ENCODE measurements at places on chromosomes 6 and 20.

DNA sequence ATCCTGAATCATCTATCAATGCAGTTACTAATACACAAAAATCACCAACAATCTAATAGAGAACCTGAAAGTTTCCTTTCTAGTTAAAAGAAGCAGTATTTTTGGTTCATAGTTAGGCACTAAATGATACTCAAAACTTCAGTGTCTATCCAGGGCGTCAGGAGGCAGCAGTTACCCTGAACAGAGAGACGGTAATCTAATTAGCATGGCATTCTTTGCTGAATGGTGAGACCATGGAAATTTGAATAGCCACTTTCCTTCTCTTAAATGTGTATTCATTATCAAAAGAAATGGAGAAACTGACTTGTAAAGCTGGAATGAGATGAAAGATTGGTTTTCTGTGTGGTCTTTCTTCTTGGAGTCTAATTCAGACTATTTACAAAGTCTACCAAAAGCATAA, 146.6 kb upstream of the BMP5 start:
- no peak for DNase-seq

- DNase-seq: no peak
These were observed 71.0 kb upstream of the SAMD3 start for GRCh38 chr6:130293800-130294199.

DNA sequence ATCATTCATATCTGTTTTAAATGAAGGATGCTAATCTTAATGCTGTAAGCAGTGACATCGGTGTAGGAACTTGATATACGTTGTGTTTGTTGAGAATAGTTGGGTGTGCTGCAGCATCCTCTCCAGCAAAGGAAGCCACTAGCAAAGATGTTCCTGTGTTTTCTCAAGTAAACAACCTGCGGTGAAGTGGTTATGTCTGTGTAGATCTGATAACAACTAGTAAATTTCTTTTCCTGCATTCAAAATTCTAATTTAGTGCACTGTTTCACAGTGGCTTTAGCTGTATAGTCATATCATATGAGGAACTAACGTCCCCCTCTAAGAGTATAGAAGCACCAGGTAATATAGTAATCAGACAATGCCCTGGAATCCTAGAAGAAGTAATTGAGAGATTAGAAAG, 38.7 kb downstream of the NCOA7 start:
- DNase-seq: no peak

GRCh38 chr6:164345327-164345726, 930.8 kb downstream of the QKI start:
- no peak for DNase-seq

DNA sequence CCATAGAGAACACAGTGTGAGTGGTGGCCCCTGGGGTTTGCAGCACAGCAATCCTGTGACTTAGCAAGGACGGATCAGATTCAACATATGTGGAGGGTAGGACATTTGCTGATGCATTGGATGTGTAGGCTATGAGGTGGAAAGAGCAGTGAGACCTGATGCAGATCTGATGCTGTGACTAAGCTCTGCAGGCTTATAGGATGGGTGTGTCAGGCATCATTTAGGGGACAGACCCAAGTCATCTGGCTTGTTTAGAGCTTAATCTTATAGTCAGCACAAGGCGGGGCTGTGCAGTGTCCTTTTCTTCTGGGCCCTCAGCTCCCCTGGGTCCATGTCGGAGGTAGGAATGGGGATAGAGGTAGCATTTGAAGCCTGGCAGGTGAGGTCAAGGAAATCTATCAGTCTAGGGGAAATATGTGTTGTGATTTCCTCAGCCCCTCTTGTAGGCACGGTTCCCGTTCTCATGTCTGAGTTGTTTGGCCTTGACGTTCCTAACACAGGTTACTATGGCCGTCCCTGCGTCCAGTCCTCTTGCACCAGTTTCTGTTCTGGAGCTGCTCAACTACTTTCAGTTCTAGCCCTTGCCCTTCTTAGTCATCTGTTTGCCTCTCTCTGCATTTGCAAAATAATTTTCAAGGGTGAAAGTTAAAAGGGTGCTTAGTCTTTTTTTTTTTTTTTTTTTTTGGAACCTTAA, 15.6 kb upstream of the MAPRE1 start:
- no peak for DNase-seq

GRCh38 chr6:132713352-132714134, at the start of gene VNN1:
TSS of gene VNN1 (minus strand) at chr6:132714055. CDS start at chr6:132714035, 20 bp downstream.
- no peak for DNase-seq

- no peak for DNase-seq
These were observed 42.8 kb downstream of the HLA-DPB1 start for GRCh38 chr6:33118525-33119123.

DNA sequence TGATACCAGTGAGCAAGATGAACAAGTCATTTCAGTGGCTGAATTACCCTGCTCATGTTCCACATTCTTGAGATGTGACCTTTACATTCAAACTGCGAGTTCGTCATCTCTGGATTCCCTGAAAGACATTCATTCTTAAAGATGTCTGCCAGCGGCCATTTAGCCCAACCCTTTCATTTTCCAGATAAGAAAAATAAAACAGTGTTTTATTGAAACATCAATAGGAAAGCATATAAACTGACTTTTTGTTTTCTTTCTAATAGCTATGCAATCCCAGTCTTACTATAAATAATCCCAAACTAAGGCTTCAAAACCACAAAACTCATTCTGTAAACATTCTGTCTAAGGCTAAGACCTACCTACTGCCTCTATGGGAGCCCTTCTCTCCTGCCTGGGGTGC, 134.0 kb downstream of the SAMD5 start:
- DNase-seq: no peak

DNA sequence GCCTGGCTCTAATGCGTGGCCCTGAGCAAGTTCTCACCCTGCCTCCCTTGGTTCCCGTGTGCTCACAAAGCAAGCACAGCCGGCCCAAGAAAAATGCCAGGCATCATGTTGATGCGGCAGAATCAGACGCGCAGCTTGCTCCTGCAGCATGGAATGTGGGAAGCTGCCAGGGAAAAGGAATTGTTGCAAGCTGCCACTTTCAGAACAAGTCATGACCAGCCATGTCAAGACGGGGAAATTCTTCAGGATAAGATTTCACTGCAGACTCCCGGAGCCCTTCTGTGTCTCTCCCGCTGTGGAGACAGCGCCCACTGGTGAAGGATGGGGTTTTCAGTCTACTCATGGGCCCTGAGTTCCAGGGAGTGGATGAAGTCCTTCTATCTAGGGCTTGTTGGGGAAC, 4.6 kb downstream of the DACT2 start:
- no peak for DNase-seq

DNA sequence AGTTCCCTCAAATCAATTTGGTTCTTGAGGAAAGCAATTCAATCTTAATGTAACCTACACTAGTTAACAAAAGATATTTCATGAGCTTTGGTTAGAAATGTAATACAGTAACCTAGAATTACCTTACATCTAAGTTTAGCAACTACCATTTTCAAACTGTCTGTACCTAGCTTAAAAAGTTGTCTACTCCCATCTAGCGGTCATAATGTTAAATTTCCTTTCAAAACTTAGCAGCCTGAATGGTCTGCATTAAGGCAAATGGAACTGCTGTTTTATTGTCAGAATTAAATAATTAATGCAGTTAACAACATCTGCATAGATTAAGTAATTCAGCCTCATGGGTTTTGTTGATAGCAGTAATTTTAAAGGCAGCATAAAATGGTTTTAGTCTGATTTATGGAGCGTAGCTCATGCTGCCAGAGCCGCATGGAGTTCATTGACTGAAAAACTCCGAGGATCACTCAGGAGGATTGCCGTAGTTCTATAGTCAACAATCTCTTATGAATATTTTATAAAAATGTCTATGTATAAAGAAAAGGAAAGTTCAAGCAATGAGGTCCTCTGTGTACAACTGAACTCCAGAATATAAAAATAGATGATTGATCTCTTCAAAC, 485.4 kb upstream of the MANEA start:
- no peak for DNase-seq

DNA sequence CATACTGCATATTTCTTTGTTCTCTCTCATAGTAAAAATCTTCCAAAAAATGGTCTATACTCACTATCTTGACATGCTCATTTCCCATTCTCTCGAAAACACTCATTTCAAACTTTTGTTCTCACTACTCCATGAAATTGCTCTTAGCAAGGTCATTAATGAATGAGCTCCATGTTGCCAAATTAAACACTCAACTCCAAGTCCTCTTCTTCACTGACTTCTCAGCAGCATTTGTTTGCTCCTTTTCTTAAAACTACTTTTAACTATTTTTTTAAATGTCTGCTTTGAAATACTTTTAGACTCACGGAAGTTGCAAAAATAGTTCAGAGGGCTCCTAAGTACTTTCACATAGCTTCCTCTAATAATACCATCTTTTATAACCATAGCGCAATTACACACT, 274.0 kb upstream of the PREP start:
- DNase-seq: no peak

DNA sequence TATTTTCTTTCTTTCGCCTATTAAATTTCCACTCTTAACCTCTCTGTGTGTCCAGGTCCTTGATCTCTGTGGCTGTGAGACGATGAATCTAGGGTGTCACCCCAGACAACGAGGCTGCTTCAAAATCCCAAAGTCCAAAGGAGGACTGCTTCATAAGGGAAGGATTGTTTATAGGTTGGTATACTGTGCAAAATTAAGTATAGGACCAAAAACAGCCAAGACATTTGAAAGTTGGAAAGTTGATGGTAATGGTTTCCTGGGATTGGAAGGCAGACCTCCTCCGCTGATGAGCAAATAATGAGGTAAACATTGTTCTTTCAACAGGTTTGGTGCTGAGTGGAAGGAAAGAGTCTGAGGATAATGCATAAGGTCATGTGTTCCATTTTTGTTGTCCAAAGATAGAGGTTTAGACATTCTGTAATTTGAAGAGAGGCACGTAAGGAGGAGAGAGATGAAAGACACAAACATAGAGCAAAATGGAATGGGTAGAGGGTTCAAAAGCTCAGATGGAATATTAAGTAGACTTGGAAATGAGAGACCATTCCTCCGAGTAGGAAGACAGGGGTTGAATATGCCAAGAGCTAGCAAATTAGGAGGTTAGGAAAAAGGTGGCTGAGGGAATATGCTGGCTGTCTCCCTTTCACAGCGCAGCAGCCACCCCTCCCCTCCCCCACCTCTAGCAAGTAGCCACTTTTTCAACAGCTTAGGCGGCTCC, 24.8 kb downstream of the ZNF311 start:
- no peak for DNase-seq

- no peak for DNase-seq
These were observed 70.7 kb downstream of the MAP3K7 start for GRCh38 chr6:90516074-90516660.

DNA sequence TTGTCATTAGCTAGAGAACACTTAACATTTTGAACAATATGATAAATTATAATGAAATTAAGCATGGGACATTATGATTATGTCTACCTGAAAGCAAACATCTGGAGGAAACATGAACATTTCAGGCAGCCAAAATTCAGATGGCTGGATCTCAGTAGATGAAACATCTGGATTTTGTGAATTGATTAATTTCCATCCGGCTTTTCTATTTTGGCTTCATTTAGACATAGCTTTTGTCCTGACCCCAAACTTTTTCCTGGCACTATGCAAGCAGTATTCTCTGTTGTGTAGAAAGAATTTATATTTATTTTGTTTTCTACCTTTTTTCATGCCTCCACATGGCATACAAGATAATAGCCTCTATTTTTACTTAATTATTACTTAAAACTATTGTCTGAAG, 186.3 kb downstream of the OGFRL1 start:
- no peak for DNase-seq

GRCh38 chr6:85456782-85457181, 6.9 kb downstream of the NT5E start:
- DNase-seq: no peak

DNA sequence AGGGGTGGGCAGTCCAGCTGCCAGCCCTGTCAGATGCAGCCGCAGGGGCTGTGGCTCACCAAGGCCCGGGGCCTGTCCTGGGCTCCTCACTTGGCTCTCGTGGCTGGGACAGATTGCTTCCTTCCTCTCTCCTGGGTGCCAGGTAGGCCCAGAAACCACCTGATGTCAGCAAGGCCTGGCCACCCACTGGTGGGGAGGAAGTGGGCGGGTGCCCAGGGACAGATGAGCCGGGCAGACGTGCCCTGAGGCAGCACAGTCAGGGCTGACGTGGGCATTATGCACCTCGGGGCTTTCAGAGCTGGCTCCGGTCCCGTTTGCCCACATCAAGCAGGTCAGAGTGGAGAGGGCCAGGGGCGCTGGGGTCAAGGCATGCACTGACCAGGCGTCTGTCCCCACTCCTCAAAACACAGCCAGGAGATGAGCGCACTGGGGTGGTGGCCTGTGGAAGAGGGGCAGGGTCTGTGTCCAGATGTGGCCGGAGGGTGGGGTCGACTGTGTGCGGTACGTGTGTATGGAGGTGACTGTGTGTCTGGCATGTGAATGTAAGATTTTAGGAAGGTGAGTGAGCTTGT, 133.2 kb upstream of the PTPN1 start:
- no peak for DNase-seq

GRCh38 chr6:42564506-42564825, 637 bp downstream of the UBR2 start:
- DNase-seq: no peak

DNA sequence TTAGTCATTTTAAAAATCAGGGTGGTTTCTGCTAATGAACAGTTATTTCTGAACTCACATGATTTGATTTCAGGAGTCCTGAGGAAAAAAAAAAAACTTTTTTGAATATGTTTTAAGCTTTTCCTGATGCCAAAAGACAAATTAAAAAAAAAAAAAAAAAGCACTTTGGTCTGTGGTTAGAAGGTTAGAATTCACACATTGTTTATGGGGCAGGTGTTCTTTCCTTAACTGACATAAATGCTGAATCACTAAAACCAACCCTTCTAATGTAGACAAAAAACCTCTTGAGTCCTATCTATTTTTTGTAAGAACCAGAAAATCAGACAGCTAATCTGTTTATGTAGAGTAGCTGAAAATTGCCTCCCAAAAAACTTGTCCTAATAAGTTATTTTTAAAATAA, 20.4 kb downstream of the THEMIS start:
- DNase-seq: no peak

GRCh38 chr6:68874747-68875146, 239.7 kb downstream of the ADGRB3 start:
- DNase-seq: no peak

DNA sequence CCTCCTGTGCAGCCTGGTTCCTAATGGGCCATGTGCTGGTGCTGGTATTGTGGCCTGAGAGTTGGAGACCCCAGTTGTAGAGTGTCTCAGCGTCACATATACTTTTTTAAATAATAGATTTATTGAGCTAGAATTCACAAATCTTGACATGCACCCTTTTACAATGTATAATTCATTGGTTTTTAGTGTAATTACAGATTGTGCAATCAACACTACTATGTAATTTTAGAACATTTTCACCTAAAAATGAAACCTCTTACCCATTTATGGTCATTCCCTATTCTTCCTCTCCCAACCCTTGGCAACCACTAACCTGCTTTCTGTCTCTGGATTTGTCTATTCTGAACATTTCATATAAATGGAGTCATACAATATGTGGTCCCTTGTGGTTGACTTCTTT, 10.6 kb downstream of the PRIM2 start:
- DNase-seq: no peak

DNA sequence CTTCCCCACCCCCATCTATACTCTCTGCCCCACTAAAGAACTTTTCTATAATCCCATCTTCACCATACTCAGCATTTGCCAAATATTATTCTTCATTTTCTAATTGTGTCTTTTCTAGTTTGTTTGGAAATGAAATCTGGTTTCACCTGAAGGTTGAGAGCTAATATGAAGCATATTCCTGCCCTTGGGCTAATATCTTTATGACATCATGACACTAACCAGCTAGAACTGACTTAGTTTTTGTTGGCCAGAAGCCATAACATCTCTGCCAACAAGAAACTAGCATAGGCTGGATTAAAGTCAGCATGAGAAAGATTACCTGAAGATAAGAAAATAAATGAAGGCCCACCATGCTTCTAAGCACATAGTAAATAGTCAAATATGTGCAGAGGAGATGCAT, 16.7 kb downstream of the UNC5CL start:
- DNase-seq: no peak
